Amniotic stem cell (primary cell): ENCODE measurements at places on chromosomes 2 and 18.

- peak; percentile 19 for DNase-seq
Measured at GRCh38 chr18:27666016-27666415, 480.9 kb upstream of the CHST9 start.

DNA sequence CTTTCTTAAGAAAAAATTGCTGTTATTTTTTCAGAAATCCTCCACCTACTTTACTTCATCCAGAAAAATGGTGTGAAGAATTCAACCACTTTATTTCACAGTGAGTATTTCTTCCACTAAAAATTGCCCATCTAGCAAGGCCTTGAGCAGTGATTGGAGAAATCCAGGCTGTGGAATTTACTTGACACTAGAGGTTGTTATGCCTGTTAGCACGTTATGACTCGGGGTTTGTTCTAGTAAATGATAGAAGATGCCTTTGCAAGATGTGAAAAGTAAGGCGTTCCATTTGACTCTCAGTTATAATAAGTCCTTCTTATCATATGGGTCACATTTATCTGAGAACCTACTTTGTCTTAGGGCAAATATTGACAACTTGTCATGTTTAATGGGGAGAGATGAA, 157.4 kb downstream of the MYO3B start:
- no peak for DNase-seq

- no peak for DNase-seq
Measured at GRCh38 chr2:18491577-18491976, 68.9 kb downstream of the RDH14 start.

- DNase-seq, result no peak
Measured at GRCh38 chr18:36323421-36323820, 25.9 kb downstream of the FHOD3 start.

- DNase-seq, result no peak
Measured at GRCh38 chr2:212672186-212672585, 133.6 kb upstream of the ERBB4 start.

GRCh38 chr2:174731546-174731945, 32.7 kb downstream of the CHRNA1 start:
- DNase-seq, result no peak

DNA sequence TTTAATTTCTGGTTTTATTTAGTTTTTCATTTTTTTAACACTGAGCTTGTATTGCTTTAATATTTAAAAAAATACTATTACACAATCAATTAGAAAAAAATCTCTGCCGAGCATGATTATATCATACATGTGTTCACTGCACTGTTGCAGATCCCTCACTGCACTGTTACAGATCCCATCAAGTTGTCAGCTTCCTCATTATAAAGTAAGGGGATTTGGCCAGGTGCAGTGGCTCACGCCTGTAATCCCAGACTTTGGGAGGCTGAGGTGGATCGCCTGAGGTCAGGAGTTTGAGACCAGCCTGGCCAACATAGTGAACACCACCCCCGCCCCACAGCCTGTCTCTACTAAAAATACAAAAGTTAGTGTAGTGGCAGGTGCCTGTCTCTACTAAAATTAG, 33.0 kb upstream of the METTL21A start:
- no peak for DNase-seq

GRCh38 chr2:230925879-230926765, 1.1 kb upstream of the GPR55 start:
- DNase-seq, result no peak

DNA sequence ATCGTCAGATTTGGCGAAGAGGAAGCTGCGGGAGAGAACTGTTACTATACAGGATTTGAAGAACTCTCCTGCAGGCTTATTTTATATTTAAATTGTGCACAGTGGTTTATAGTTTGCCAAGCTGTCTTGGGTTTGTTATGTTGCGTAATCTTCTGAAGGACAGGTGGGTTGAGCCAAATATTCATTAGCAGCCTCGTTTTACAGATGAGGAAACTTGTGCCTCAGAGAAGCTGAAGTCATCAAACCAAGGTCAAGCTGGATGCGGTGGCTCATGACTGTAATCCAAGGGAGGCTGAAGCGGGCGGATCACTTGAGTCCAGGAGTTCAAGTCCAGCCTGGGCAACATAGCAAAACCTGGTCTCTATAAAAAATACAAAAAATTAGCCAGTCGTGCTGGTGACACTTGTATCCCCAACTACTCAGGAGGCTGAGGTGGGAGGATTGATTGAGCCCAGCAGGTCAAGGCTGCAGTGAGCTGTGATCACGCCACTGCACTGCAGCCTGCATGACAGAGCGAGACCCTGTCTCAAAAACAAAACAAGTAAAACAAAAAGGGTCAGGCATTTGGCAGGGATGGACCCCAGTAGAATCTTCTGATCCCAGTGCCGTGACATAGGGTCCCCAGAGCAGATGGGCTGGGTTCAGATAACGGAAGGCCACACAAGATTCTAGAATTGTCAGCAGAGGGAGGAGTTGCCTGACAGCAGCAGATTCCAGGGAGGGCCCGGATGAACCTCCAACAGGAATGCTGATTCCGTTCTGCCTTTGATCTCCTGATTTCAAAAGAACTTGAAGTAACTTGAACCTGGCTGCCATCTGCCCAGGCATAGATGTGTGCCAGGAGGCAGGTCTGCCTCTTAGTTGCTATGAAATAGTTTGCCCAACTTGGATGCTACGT, 50.6 kb downstream of the SH3BP4 start:
- DNase-seq, result no peak

DNA sequence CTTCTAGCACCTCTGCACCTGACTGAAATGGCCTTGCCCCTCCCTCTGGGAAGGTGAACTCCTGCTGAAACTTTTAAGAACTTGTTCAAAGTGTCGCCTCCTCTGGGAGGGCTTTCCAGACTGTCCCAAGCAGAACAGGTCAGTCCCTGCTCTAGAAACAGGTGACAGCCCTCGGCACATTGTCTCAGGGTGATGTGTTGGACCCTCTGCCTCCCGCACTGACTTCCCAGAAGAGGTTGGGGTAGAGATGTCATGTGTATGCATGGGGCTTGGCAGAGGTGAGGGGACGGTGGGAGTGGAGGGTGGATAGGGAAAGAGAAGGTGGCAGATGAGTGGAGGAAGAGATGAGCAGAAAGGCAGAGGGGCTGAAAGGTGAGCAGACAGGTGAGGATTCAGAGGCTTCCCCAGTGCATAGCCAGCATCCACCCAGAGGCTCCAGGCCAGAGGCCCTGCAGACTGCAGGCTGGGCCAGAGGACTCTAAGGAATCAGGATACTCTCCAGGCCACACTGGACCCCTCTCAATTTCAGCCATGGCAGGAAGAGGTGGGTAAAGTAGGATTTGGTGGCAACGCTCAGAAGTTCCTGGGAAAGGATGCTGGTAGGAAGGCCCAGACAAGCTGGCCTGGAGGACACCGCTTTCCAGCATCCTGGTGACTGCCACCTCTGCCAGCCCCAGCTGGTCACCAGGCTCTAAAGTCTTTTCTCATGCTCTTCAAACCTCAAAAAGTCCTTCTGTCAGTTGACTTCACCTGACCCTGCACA, 24.8 kb upstream of the TNS1 start:
- no peak for DNase-seq

GRCh38 chr2:236977063-236977851, 108.4 kb upstream of the COPS8 start:
- DNase-seq, result no peak

GRCh38 chr18:41077076-41077475, 878.0 kb upstream of the PIK3C3 start:
- DNase-seq, result no peak

- DNase-seq, result no peak
Measured at GRCh38 chr18:76443519-76444445, 51.3 kb downstream of the ZNF516 start.

GRCh38 chr2:99096728-99097127, 44.8 kb upstream of the C2orf15 start:
- DNase-seq, result no peak

DNA sequence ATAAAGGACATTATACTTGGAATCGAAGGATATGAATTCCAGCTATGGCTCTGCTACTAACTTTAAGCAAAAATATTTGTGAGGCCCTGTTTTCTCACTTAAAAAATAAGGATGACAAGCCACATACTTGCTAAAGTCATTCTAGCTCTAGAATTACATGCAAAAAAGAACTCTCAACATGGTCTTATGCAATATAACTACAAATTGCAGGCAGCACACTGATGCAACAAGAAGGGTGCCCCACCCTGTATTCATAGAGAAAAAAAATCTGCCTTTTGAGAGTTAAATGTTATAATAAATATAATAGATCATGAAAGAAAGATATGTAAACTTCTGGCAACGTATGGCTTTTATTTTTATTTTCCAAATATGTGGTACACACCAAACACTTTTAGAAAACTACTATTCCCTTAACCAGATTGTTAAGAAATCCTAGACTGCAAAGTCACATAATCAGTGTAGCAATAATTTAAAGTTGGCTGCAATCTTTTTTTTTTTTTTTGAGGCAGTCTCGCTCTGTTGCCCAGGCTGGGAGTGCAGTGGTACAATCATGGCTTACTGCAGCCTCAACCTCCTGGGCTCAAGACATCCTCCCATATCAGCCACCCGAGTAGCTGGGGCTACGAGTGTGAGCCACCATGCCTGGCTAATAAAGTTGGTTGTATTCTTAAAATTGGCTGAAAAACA, 40.2 kb upstream of the WDSUB1 start:
- DNase-seq, result no peak

DNA sequence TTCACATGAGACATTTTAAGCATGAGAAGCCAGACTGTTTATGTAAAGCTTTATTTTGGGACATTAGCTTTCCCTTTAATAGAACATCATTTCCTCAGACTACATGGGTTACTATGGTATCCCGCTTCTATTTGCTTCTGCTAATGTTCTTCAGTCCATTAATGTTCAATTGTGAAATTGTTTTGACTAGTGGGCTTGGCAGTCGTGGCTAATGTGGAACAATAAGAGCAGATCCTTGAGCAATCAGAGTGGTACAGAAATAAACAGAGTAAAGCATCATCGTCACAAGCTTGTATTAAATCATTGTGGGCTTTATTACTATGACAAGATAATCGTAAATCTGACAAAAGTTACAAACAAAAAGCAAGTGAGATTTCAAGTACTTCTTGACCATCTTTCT, 60.2 kb downstream of the PDE1A start:
- DNase-seq, result no peak

DNA sequence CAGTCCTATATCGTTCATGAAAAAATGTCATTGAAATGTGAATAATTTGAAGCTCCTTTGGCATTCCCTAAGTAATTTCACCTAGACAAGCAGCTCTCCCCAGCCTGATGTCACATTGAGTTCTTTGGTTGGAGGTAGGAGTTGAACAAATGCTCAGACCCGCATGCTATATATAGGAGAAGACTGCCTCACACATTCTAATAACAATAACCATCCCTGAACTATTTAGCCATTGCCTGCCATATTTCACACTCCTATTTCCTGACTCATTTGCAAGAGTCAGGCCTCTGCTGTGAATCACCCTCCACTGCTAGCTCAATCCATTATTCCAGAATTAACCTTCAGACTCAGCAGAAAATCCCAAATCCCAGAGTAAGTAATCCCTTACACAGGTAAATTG, 256.6 kb upstream of the ACVR2A start:
- DNase-seq, result no peak

DNA sequence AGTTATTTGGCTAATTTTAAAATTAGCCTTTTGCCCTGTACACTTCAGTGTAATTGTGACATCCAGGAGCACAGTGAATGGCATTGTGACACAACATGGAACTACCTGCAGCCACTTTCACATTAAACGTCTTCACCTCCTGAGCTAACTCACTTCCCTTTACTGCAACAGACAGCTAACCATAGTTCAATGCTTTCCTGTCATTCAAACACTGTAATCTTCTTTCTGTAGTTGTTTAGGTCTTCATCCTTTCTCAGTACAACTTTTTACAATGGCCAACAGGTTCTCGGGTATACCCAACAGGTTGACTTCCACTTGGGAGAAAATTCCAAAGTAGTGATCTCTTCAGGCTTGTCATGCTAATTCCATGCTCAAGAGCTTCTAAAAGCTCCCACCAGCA, 8.6 kb upstream of the AGPS start:
- DNase-seq, result no peak

DNA sequence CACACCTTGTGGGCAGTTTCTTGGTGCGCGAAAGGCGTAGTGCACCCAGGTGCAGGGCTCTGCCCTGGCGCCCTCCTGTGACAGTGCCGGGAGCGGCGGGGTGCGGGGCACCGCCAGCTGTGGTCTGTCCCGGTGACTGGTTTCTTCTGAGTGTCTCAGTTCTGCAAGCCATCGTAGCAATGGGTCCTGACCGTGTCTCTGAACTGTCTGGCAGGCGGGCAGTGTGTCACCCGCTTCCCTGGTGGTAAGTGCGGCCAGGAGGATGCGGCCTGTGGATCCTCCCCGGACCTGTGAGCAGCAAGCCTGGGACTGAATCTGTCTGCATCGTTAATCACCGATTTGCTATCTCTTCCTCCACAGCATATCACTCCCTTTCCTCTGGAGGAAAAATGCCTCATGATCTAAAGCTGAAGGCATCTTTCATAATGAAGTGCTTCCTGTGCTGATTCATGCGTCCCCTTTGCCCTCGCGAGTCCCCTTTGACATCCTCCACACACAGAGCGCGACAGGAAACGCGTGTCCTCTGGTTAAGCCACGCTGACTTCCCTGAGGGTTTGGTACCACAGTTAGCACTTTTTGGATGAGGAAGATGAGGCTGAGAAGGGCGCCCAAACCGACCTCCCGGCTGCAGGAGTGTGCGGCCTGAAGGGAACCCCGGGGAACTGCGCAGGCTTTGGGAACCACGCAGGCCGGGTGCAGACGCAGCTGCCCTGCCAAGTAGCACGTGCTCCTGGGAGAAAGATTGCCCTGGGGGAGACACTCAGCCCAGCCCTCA, 416.0 kb upstream of the HS6ST1 start:
- DNase-seq, result no peak

- no peak for DNase-seq
Measured at GRCh38 chr2:3280683-3281520, 96.7 kb downstream of the EIPR1 start.

DNA sequence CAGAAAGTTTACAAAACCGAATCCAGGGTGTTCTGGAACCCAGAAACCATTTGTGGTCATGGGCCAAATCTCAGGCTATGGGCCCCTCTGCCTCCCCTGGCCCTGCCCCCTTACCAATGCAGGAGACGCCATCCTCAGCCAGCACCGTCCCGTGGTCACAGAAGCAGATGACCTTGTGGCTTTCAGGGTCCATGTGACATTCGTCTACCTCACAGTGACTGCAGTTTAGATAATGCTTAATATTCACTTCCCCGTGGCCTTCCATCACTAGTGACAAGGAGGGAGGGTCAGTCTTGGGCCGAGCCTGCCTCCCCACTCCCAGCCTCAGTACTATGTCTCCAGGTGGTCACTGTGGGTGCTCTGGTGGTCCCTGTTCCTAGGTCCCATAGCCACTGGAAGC, 111.6 kb downstream of the CLIP4 start:
- no peak for DNase-seq

- DNase-seq, result no peak
Measured at GRCh38 chr2:240852671-240853314, 15.8 kb upstream of the AGXT start.

GRCh38 chr2:199462956-199463692, 5.4 kb upstream of the SATB2 start:
- DNase-seq, result peak; percentile 60

GRCh38 chr2:164675687-164676086, 54.4 kb upstream of the GRB14 start:
- DNase-seq, result no peak

DNA sequence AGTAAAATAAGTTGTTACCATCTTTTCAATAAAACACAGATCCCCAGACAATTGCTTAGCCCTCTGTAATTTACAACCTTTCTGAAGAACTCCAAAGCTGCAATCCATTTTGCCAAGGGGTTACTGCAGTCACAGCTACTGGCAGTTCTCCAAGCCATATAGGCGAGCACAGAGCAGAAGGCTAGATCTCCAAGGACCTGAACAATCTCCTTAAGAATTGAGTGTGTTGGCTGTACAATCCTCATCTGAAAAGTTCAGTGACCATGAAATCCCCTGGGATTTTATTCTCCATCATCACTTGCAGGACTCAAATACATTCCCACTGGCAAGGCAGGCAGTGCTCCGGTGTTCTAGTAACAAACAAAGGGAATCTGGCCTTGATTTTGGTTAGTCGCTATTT, 103.9 kb upstream of the LRP1B start:
- no peak for DNase-seq
